ENCODE measurements at places on chromosomes 1 and 21.

GRCh38 chr1:1391225-1391624, 7.9 kb downstream of the CCNL2 start:
- DNase-seq, result no peak

- DNase-seq, result no peak
Observed at GRCh38 chr1:47547753-47548573, 110.1 kb downstream of the FOXD2 start.

DNA sequence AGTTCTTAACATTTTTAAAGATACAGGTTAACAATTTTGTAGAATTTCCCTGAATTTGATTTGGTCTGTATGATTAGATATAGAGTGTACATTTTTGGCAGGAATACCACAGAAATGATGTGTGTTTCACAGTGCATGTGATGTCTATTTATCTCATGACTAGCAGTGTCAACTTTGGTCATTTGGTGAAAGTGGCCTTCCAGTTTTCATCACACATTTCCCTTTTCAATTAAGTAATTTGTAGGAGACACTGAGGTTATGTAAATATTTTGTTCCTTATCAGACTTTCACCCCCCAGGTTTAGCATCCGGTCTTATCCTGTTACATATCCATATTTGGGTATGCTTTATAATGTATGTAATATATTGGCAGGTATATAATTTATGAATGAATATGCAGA, 41.8 kb downstream of the MAP3K7CL start:
- DNase-seq, result no peak

GRCh38 chr1:220528679-220529501, 954 bp downstream of the MARK1 start:
- DNase-seq, result no peak

DNA sequence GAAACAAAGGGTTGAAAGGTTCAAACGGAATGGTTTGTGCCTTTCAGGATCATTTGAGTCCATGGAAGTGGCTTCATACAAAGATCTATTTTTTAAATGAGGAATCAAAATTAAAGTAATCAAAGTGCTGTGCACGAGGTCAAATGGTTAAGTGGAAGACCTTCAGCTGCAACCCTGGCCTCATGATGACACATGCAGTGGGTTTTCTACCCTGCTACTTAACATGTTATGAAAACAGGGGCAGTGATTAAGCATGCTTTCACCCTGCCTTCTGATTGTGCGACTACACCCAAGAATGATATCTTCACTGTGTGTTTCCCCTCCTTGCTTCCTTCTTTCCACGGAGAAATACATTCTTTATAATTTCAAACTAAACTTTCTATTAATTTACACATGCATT, 604.2 kb downstream of the LRRIQ3 start:
- no peak for DNase-seq

DNA sequence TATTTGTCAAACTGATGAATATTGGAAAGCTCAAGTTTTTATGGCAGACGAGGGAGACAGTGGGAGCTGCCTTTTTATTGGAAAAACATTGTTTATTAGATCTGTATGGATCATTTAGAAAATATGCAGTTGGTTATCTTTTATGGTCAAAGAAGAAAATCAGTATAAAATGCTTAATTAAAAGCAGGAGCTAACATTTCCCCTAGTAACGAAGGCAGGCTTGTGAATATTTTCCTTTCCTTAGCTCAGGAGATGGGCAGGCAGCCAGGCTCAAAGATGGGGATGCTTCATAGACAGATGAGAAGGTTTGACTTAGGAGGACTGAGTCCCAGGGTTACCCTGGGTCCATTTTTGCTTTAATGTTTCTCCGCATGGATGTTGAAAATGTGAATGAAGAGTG, 26.0 kb downstream of the ROR1 start:
- DNase-seq, result no peak

- no peak for DNase-seq
Observed at GRCh38 chr21:39018730-39019129, 164.5 kb downstream of the PSMG1 start.

DNA sequence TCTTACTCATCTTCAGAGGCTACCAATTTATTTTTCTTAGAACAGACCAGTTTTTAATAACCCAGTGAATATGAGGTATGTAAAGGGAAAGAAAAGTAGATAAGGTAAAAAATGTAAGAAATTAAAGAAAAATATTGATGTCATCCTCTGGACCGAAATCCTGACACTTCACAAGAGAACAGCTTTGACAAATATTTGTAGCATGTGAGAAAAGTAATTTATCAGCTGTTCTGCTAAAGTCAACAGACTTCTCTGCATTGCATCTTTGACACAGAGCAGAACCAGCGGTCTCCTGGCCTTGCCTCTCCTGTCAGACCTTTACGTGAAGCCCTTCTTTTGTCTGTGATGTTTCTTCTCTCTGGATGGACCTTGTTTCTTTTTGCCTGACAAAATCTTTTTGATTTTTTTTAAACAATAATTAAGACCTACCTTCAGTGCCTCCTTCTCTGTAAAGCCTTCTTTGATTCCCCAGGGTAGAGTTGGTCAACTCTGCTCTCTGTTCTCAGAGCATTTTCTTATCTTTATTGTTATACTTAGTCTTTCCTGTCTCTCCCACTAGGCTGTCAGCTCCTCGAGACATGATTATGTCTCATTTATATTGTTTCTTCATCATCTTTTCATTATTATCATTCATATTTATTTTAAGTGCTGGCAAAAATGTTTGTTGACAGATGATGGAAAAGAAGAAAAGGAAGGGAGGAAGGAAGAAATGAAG, 35.4 kb downstream of the RGS4 start:
- no peak for DNase-seq

DNA sequence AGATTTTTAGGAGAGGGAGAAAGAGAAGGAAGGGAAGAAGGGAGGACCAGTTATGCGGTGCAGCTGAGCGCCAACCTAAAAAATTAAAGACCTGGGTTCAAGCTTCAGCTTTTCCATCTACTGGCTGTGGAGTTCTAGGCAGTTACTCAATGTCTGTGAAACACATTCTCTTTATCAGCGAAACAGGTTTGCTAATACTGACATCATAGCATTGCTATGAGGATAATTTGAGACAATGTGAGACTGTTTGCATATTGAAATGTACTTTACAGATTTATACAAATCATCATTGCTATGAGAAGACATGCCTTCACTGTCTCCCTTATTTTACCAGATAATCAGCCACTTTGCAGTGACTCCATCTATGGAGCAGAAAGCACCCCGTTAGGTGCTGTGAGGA, 222.9 kb upstream of the SGIP1 start:
- no peak for DNase-seq

- DNase-seq, result no peak
Observed at GRCh38 chr21:15682977-15683376, 46.8 kb upstream of the USP25 start.

DNA sequence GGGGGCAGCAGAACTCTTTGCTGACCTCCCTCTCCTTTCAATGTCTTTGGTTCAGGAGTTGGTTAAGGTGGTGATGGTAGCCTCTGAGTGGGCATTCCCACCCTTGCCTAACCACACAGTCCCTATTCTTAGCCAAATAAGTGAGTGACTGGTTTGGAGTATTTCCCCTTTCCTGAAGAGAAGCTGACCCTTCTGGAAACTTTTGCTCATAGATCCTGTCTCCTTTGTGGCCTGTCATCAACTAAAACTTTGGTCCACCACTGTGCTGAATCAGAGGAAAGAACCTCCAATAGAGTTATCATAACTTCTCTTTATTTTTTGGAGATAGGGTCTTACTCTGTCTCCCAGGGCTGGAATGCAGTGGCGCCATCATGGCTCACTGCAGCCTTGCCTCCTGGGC, 31.1 kb downstream of the C1orf21 start:
- DNase-seq, result no peak

GRCh38 chr1:145758116-145758515, 38.8 kb downstream of the CD160 start:
- no peak for DNase-seq
